Right renal pelvis (tissue), 4 donors: ENCODE measurements at places on chromosomes 5 and 9.

DNA sequence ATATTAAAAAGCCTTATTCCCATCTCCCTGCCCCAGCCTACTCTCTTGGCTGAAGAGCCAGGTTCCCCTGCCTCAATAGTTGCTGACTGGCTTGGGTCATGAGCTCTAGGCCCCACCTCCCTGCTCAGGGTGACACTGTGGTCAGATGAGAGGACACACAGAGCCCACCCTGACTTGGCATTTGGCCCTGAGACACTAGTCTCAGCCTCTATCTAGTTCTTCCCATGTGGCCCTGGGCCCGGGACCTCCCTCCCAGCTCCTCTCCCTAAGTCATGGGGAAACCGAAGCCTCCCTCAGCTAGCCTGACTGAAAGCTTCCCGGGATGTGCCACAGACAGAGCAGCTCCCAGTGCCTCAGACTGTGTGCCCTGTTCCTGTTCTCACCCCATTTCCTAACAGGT lies 5.8 kb upstream of the MYOZ3 start:
- DNase-seq: no peak

- no peak for DNase-seq
Measured at GRCh38 chr5:53031695-53032096, 42.5 kb downstream of the ITGA2 start.

DNA sequence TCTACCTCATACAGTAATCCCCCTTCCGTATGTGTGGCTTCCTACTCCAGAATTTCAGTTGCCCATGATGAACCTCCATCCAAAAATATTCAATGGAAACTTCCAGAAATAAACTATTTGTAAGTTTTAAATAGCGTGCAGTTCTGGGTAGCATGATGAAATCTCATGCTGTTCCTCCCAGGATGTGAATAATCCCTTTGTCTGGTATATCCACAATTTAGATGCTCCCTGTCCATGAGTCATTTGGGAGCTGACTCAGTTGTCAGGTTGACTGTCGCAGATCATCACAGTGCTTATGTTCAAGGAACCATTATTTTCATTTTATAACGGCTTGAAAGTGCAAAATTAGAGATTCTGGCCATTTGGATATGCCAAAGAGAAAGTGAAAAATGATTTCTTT lies 290.1 kb upstream of the CDH9 start:
- DNase-seq: no peak

- DNase-seq: no peak
Measured at GRCh38 chr5:17249029-17249634, 31.7 kb downstream of the BASP1 start.

DNA sequence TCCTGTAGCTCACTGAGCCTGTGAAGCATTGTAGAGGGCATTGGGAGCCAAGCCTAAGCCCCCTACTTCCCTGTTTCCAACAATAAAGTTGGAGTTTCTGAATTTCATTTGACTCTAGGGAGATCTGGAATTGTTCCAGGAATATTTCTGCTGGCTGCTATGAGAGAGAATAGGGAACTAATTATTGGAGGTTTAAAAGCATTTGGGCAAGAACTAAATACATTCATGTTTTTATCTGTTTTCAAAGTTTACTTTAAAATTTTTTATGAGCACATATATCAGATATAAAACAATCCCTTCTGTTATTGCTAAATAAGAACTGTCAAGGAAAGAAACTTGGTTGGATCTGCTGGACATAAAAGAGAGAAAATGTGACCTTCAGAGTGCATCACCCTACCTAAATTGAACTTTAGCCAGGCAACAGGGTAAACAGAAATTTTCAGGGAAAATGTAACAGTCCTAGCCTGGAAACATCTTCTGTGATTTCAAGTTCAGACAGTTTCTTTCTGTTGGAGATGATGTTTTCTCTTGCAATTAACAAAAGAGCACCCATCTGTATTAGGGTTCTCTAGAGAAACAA lies 19.3 kb upstream of the LECT2 start:
- DNase-seq: no peak

GRCh38 chr9:134641990-134642384 lies 384 bp downstream of the COL5A1 start:
- DNase-seq: no peak

DNA sequence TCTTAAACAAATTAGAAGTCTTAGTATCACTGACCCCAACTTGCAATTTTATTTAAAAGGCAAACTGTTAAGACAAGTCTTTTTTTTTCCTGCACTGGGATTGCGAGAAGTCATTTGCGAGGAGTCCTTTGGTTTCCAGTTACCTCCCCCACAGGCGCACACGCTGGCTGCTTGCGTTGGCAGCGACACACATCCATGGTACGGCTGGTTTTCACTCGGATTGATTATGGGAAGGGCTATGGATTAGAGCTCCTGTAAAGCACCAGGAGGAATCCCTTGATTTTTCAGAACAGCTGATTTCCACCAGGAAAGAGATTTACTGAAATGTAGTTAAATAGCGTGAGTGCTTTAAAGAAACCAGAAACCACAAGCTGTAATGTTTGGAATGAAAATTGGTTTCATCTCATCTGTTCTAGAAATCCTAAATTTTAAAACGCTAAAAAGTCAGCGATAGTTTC lies 737 bp downstream of the SLC1A3 start:
- DNase-seq: peak; percentile 45

GRCh38 chr9:77462066-77462465 lies 186.1 kb downstream of the GNA14 start:
- DNase-seq: no peak

GRCh38 chr5:50647726-50648125 lies 18.7 kb upstream of the PARP8 start:
- DNase-seq: no peak

DNA sequence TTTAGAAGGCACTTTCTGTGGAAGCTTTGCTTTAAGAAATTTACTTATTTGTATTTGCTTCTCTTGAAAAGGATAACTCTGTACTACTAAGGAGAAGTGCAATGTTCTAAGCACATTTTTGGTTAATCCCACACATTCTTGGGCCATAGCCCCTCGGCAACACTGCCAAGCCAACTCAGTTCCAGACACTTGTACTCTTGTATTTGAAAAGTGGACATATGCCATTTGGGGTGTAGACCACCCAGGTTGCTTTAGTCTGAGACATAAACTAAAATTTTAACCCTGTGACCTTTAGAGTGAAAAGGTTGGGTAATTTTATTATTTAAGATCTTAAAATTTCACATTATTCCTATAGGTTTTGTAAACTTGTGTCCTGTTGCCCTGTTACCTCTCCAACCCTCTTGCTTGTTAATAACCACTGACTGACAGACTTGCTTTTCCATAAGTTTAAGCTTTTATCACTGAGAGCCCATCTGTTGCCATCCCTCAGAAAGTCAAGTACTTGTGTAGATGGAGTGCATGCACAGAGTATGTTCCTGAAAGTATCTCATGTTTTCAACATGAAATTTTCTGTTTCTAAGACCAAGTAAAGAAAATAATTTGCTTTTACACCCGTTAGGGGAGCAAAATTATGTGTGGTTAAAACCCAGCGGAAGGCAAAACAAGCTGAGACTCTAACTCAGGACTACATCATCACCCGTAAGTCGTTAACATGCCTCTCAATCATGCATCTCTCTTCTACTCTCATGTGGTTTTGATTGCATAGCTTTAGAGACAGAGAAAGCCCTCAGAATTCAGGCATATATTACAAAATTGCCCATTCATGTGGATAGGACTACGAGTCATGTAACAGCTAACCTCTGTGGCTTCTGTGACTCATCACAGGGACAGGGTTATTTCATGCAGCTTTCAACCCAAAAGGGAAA lies 117.3 kb downstream of the GDNF start:
- no peak for DNase-seq
